ENCODE measurements at places on chromosomes 7 and 10. TPM values are rescaled to one million over a fixed set of nuclear protein-coding genes. Genes with fewer than 3 reads are reported as not detected.

DNA sequence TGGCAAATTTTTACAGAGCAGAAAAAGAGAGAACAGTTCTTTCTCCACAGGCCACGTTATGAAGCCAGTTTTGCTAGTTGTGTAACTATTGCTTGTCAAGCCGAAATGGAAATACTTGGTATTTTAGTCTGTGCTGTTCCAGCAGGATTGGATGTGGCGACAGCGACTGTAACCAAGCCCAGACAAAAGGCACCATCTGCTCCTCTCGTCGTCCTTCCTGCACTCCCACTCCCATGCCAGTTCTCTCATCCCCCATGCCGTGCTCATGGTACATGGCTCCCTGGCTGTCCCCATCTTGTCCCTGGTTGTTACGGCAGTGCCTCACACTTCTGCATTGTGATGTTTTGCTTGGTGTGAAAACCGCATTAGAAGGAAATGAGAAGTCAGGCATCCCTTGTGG, 185.7 kb upstream of the FZD8 start:
- no peak for DNase-seq

RRP12 gene
- 66.8 TPM for total RNA-seq

GRCh38 chr10:69648461-69648860, 18.4 kb downstream of the FAM241B start:
- DNase-seq = no peak

- DNase-seq = no peak
Measured at GRCh38 chr10:57952741-57953140, 315.0 kb downstream of the IPMK start.

All from NCI-H460 (cell line).